ENCODE measurements at places on chromosomes 16 and 17.

DNA sequence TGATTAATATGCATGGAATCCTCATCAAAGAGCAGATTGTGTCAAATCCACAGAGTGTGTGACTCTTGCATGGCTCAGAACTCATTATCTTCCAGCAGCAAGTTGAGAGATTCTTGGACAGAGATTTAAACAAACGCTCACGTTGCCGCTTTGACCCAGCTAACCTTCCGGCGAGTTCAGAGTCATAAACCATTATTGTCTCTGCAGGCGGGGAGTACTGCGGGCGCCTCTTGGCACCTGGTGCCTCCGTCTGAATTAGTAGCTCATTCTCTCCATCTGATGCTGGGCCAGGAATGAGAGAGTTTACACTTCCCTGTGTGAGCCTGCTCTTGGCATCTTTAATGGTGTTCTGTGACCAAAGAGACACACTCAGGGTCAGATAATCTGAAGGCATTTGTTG is 138.6 kb upstream of the WSCD1 start:
- no peak for DNase-seq

DNA sequence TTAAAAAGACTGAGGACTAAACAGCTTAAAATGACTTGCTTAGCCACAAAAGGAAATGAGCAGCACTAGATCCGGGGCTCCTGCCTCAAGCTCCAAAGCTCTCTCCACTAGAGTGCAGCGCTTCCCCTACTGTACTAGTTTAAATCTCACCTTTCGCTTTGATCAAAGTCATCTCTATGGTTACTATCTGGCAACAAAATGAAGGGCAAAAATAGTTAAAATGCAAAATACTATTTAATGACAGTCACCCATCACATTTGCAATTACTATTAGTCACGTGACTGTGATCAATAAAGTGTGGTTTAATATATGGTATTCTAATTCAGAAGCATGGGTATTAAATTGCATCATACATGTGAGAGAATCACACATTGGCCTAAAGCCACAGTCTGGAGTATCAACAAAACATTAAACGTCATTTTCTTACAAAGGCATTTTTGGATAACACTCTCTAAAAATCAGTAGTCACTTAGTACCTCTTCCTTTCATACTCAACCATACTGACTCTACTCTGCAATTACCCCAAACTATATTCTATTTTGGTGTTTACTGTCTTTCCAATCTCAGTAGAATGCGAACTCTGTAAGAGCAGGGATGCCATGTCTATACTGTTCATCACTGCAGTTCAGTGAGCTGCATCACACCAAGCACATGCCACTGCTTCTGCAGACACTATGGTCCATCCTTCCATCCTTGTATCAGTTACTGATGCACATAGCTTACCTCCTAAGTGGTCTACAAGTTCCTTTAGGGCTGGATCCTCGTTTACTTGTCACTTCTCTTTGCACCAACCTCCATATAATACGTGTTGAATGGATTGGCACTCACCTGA is 6.2 kb downstream of the PSMD12 start:
- peak; percentile 78 for DNase-seq

DNA sequence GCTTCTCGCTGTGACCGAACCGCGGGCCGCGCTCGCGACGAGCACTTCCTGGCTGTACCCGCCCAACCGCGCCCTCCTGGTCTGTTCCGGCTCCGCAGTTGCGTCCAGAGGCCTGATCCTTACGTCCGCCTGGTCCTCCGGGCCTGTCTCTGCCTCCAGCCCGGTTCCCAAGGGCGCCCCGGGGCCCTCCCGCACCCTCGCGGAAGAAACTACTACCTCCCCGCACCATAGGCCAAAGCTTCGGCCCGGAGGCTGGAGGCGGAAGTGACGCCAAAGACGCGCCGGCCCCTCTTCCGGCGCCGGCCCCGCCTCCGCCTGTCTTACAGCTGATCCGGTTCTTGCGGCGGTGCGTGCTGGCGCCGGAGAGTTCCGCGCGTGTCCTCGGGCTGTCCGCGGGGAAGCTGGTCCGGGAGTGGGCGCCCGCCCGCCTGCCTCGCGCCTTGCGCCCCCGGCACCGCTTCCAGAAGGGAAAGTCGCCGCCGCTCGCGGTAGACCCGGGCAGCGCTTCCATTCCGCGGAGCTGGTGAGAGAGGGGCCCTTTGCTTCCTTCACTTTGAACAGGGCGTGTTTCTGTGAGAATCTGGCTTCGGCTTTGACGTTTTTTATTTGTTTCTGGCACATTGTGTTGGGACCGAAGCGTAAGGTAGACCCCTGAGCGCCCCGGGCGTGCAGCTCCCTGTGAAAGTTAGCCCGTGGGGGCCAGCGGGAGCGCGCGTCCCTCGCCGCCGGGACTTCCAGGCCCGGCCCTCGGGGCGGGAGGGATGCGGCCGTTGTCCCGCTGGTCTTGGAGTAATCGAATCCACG is at the start of gene ZNF778:
Gene ZNF778, plus strand, starts transcription at position 316 of the 804 bp plus-strand sequence. CDS start 3,425 bp downstream, outside the sequence.
- DNase-seq: peak; percentile 84

- no peak for DNase-seq
These were observed 7.9 kb downstream of the SETD1A start for GRCh38 chr16:30965436-30965835.

DNA sequence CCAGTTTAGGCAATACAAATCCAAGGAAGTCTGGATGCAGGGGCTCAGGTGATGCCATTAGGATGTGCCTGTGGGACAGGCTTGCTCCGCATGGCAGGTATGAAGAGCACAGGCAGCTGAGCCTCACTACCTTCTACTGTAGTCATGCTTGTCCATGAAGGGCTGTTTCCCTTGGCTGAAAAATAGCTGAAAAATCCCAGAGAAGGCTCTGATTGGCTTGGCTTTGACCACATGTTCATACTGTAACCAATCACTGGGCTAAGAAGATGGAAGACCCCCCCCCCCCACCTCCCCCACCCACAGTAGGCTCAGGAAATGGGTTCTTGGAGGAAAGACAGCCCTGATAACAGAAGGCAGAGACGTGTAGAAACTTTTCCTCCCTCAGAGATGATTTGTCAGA is 66.5 kb upstream of the LGALS9 start:
- no peak for DNase-seq

GRCh38 chr16:52466994-52467393 is 79.9 kb downstream of the TOX3 start:
- DNase-seq: no peak

GRCh38 chr17:37109731-37110710 is 161.3 kb downstream of the AATF start:
- DNase-seq: no peak

- no peak for DNase-seq
These were observed 92.3 kb upstream of the TMEM97 start for GRCh38 chr17:28226563-28227315.

- no peak for DNase-seq
These were observed 14.2 kb upstream of the MARCHF10 start for GRCh38 chr17:62822080-62822904.

DNA sequence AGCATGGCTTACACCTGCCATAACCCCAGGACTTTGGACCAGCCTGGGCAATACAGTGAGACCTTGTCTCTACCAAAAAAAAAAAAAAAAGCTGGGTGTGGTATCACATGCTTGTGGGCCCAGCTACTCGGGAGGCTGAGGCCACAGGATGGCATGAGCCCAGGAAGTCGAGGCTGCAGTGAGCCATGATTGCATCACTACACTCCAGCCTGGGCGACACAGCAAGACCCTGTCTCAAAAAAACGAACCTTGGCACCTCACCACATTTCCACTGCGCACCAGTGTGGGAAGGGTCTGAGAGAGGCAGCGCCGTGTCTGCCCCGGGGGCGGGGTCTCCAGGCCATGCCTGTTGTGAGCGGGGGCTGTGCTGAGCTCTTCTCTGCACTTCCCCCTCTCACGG is 6.3 kb downstream of the ACSF3 start:
- DNase-seq: no peak

DNA sequence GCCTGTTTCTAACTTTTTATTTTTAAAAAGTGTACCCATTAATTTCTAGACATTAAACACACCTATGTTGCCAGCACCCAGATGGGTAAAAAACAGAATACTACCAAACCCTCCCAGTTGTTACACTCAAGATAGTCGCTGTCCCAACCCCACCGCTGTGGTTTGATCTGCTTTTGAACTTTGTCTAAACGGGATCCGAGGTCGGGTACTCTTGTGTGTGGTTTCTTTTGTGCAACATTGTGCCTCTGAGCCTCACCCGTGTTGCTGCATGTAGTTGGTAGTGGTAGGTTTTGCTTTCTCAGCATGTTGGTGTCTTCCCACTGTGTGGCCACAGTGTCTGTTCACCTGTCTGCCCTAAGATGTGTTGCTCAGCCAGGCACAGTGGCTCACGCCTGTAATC is 4.3 kb downstream of the KLHL36 start:
- peak; percentile 39 for DNase-seq

DNA sequence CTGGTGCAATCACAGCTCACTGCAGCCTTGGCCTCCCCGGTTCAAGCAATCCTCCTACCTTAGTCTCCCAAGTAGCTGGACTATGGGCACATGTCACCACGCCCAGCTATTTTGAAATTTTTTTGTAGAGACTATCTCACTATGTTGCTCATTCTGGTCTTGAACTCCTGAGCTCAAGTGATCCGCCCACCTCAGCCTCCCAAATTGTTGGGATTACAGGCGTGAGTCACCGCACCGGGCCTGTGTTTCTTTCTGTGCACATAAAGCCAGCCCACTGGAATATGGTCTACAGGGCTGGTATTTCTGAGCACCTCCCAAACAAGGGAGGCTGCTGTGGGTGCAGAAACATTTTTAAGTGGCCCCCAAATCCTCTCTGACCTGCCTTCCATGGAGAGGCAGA is 8.4 kb downstream of the TMEM95 start:
- no peak for DNase-seq

- no peak for DNase-seq
These were observed 65.3 kb downstream of the METRNL start for GRCh38 chr17:83144421-83145357.

GRCh38 chr17:34706029-34706428 is 126.6 kb downstream of the TMEM132E start:
- DNase-seq: no peak

DNA sequence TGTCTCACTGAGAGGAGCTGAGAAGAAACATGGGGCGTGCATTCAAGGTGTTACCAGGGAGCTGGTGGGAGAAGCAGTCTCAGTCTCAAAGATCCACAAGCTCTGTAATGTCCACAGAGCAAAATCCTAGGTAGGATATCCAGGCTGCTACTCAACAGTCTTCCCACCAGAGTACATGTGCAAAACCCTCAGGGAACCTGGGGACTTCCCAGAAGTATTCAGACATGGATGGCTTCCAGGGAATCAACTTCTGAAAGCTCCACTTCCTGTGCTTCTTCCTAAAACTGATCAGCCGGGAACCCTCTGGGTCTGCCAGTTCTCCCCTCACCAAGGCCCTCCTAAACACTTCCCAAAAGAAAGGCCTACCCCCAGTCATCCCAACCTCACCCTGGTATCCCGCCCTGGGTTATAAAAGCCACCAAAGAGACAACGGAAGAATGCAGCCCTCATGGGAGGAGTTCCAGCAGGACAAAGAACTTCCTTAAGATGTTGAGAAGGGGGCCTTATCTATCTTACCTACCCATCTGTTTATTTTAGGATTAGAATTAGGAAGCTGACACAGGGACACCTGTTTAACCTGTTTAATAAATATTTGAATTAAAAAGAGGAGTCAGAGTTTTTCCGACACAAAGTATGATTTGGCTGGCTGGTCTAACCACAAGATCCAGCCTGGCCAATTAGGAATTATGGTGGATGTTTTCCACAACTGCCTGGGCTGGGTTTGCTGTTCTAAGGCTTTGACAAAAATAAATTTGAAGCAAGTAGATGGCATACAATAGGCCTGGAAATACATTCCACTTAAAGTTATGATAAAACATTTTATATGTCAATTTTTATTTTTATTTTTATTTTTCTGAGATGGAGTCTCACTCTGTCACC is 37.0 kb downstream of the CUEDC1 start:
- no peak for DNase-seq

- peak; percentile 63 for DNase-seq
These were observed 116.4 kb upstream of the RCVRN start for GRCh38 chr17:10021272-10021984.

DNA sequence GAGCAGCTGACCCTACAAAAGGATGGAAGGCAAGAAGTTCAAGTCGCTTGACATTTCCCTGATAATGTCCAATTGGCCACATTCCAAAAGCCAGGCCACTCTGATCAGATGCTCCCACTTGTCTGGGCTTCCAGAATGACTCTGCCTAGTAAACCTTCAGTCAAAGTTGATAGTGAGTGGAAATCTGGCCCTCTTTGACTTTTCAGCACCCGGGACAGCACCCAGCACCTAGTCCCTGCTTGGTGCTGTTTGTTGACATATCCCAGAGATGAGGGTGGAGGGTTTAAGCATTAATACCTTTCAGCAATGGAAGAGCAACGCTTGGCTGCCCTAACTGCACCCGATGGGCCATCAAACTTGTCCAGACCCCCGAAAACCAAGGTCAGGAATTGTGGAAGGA is 131.3 kb downstream of the AIPL1 start:
- no peak for DNase-seq

GRCh38 chr16:78505544-78506366 is 406.3 kb downstream of the WWOX start:
- DNase-seq: no peak

- DNase-seq: no peak
These were observed 41.0 kb downstream of the TOM1L2 start for GRCh38 chr17:17931159-17931558.

DNA sequence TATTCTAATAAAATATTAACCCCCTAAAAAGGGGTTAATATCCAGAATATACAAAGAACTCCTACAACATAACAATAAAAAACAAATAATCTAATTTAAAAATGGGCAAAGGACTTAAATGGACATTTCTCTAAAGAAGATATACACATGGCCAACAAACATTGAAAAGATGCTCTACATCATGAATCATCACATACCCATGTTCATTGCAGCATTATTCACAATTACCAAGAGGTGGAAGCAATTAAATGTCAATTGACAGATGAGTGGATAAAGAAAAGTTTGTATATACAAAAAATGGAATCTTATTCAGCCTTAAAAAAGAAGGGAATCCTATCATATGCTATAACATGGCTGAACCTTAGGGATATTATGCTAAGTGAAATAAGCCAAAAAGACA is 36.8 kb downstream of the CPD start:
- DNase-seq: no peak

- peak; percentile 81 for DNase-seq
These were observed 25.0 kb downstream of the RMI2 start for GRCh38 chr16:11370084-11370931.

DNA sequence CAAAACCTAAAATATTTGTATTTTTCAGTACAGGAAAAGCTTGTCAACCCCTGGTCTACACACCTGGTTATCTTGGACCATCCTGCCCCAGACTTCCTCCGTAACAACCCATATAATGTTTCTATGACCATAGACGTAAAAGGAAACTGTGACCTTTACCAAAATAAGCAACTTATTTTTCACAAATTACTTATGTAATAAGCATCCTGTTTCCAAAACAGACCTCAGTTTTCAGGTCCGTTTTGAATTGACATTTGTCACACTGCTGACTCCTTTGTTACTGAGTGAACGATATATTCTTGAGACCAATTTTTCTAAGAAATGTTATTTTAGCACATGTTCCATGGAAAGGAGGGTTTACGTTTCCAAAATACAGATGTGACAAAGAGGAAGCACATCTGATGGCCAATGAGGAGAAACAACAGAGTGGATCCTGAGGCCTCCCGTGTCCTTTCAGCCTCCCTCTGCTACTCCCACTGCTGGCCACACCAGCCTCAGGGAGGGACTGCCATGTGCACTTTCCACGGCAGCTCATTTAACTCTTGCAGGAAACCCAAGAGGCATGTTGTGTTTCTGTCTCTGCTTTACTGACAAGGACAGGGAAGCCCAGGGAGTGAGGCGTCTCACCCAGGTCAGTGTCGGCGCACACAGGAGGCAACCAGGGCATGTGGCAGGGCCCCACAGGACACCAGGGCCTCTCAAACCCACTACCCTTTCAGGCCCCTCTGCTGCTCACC is 20.1 kb upstream of the ALDH3A1 start:
- DNase-seq: peak; percentile 9
